ENCODE measurements at places on chromosomes 5 and 9. TPM values are rescaled to one million over a fixed set of nuclear protein-coding genes. Genes with fewer than 3 reads are reported as not detected.

Gene NR5A1
- total RNA-seq, result not detected

Gene C8G
- total RNA-seq, result 0.64 TPM

Gene OR1L4
- total RNA-seq, result not detected

Gene PROB1
- 0.19 TPM for total RNA-seq

Gene CYFIP2
- total RNA-seq, result 18.4 TPM

Gene PCA3
- not detected for total RNA-seq

Gene LCN12
- total RNA-seq, result 0.81 TPM

Gene SH2D3C
- total RNA-seq, result not detected

Gene WDR31
- total RNA-seq, result 0.88 TPM

Gene PCDHA4
- 1.7 TPM for total RNA-seq

Gene LVRN
- 0.09 TPM for total RNA-seq

Gene ANKRD34B
- total RNA-seq, result not detected

Gene GRIN1
- 0.52 TPM for total RNA-seq

Gene SOHLH1
- not detected for total RNA-seq

Gene DPYSL3
- total RNA-seq, result 16.9 TPM

Gene SAXO1
- not detected for total RNA-seq

Gene GABBR2
- 0.08 TPM for total RNA-seq

Gene FAM221B
- total RNA-seq, result not detected

Gene STOML2
- 247 TPM for total RNA-seq

Gene CFAP90
- total RNA-seq, result 0.89 TPM

Gene PCDHGB2
- not detected for total RNA-seq

Gene TLX3
- not detected for total RNA-seq

Gene ANKRD31
- total RNA-seq, result 0.05 TPM

Gene FCN2
- total RNA-seq, result not detected

Gene APBB3
- total RNA-seq, result 6.3 TPM

Gene GCNT4
- 0.46 TPM for total RNA-seq

Gene WWC1
- 79.0 TPM for total RNA-seq

Gene RAB3C
- total RNA-seq, result not detected

Measured in A549 treated with RU486 at 1 μM for 4 hours (cell line).